ENCODE measurements at places on chromosomes 7 and 10.

- DNase-seq: no peak
Observed at GRCh38 chr7:26195867-26196657, 4.5 kb downstream of the HNRNPA2B1 start.

GRCh38 chr10:16192337-16192736 is 244.5 kb upstream of the PTER start:
- no peak for DNase-seq

GRCh38 chr10:125411724-125412123 is 251.4 kb upstream of the CTBP2 start:
- DNase-seq: no peak

DNA sequence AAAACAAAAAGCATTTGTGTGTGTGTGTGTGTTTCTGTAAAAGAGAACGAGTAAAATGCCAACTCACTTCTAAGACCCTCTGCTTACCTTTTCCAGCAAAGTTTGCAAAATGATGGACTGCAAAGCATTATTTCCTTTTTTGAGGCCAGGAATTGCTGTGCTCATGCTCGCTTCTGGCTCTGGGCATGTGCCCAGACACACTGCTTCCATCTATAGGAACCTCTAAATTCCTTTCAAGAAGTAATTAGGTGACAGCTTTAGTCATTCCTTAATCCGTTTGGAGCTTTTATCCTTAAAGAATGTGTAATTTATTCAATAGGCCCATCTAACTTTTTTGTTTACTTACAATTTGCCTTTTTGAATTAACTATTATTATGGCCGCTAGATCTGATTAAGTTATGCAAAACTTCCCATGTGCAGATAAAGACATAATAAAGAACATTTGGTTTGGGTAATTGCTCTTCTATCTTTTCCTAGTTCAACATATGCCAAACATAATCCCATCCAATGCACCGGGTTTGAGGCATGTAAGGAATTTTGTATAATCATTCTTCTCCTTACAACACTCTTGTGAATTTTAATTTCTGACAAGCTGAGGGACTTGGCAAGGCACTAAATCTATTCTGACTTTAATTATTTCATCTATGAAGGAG is 34.7 kb downstream of the A1CF start:
- no peak for DNase-seq

DNA sequence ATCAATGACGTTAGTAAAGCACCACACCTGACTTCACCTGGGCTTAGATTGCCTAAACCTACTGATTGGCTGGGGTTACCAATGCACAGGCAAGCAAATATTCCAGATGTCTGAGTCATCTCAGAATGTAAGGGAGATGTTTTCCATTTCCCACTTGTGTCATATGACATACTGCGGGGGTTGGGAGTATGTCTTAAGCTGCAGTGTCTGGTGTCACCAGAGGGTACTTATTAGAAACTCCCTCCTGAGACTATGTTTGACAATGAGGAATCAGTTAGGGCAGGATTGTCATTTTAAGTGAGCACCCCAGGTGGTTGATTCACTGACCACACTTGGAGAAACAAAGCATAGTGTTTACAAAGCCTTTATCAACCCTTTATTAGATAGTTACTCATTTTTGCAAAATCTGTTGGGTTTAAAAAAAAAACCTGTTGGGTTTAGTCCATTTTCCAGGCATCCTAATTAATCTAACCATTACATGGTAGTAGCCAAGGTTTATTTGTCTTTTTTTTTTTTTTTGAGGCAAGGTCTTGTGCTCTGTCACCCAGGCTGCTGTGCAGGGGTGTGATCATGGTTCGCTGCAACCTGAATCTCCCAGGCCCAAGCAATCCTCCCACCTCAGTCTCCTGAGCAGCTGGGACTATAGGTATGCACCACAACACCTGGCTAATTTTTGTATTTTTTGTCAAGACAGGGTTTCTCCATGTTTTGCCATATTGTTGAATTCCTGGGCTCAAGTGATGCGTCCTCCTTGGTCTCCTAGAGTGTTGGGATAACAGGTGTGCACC is 72.5 kb downstream of the CDK6 start:
- DNase-seq: no peak

DNA sequence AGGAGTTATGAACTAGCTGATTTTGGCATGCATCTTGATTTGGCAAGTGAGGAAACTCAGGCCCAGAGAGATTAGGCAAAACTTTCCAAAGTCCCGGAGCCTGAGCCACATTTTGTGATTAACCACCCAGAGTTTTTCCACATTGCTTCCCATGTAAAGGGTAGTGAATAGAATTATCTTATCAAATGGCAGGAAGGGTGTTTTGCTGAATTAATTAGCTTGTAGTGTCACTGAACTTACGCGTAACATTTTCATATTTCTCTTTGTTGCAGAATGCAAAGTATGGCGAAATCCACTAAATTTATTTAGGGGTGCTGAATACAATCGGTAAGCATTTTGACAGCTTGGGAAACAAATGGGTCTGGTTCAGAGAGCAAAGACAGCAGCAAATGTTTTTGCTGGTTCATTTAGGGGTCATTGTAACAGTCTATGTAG is 176.2 kb downstream of the ST7 start:
- DNase-seq: no peak

DNA sequence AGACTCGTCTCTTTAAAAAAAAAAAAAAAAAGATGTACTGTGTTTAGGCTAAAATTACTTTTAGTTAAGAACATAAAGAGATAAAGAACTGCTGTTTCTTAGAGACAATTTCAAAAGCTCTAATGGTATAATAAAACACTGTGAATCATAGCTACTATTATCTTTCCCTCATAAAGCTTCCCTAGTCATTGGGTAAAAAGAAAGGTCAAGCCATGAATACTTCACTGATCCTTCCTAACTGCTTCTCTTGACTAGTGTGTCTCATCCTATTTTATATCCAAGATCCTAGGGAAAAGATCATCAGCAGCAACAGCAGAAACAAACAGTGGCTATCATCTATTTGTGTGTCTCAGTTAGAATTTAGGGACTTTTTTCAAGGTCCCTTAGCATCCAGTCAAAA is 10.5 kb downstream of the YME1L1 start:
- DNase-seq: no peak

DNA sequence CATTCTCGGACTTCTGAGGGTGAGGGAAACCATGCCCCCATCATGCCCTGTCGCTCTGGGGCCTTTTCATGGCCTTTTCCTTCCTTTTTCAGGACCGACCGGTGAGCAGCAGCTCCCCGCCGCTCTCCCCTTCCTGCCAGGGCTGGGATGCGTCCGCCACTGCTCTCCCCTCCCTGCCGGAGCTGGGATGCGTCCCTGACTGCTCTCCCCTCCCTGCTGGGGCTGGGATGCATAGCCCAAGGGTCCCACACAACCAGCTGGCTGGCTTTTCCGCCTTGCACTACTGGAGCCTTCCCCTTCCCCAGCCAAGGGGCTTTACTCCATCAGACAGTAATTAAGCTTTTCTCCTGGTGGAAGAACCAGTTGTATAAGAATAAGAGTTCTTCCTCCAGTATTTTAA is 129.7 kb upstream of the COBL start:
- no peak for DNase-seq

GRCh38 chr10:43029043-43029442 is 47.8 kb upstream of the RET start:
- no peak for DNase-seq

GRCh38 chr10:32132357-32132946 is 76.2 kb upstream of the KIF5B start:
- DNase-seq: no peak

DNA sequence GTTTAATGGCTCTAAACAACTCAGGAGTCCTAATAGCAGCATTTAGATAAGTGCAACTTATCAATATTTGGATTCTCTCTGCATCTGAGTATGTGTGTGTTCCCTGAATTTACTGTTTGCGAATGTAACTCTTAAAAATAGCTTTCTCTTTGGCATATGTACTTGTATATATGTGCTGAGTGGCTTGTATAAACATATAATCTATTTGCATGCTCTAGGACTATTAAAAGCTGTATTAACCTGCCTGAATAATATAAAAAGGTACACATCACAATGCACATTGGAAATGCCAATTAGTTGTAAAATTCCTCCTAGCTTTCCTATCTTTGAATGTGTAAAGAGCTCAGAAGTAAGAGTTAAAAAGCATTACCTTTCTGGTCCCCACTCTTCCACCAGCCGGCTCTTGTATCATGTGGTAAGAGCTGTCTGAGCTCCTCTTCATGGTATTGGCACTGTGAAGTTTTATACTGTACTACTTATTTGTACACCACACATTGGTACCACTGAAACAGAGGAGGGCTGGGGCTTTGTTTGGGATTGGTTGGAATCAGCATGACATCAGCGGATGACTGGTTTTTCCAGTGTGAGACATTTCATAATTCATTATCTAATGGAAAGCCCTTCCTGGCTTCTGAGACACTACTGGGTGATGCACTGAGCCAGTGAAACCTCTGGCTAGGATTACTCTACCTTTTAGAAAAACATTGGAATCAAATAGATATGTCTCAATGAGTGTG is at the start of gene INHBA:
TSS of gene INHBA (minus strand) at position 456 of the 737 bp plus-strand sequence. CDS start 2,716 bp downstream, outside the sequence.
- DNase-seq: no peak

- no peak for DNase-seq
Observed at GRCh38 chr7:116776610-116777289, 85.6 kb upstream of the CAPZA2 start.

- no peak for DNase-seq
Observed at GRCh38 chr7:22569586-22570321, 69.8 kb upstream of the STEAP1B start.

DNA sequence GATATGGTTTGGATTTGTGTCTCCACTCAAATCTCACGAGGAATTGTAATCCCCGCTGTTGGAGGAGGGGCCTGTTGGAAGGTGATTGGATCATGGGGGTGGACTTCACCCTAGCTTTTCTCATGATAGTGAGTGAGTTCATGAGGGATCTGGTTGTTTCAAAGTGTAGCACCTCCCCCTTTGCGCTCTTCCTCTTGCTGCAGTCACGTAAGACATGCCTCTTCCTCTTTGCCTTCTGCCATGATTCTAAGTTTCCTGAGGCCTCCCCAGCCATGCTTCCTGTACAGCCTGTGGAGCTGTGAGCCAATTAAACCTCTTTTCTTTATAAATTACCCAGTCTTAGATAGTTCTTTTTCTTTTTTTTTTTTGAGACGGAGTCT is 17.1 kb downstream of the CDNF start:
- no peak for DNase-seq

DNA sequence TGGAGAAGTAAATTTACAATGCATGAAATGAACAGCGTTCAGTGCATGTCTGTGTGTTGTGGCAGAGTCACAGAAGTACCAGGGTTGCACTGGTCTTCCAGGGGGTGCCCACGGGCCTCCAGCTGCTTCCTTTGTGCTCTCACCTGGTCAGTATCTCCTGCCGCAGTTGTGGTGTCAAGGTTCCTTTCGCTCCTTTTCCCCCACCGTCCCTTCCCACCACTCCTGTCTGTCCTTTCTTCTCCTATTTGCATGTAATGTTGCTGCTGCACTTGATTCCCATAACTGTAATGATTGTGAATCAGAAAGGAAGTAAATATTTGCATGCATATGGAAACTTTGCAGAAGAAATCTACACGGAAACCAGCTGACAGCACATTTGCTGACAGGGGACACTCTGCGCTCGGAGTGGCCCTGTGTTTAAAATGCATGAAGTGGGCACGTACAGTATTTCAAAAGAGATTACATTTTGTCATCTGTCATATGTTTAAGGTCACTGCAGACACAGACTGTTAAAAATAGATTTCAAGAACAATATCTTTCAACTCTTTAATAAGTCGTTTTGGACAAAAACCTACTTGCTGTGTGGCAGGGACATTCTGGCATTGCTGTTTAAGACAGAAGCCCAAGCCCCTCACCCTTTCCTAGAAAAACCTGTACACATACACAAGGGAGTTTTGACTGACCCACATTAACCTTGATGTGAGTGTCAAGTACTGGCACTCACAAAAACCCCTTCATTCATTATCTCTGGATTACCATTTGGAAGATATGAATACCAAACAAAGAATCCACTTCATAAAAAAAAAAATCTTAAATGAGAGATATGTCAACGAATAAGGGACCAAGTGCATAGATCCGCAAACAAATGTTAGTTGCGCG is 336.7 kb upstream of the KLF6 start:
- no peak for DNase-seq

GRCh38 chr7:12788591-12788990 is 101.2 kb downstream of the ARL4A start:
- no peak for DNase-seq

GRCh38 chr10:128077155-128077875 is 48.9 kb downstream of the MKI67 start:
- no peak for DNase-seq

Data from stimulated activated CD4-positive, alpha-beta T cell treated with anti-CD3 and anti-CD28 coated beads, Interleukin-4, amount 100 ng/mL, for 4 hours (primary cell).